ENCODE measurements at places on chromosomes 3 and 15. TPM values are rescaled to one million over a fixed set of nuclear protein-coding genes. Genes with fewer than 3 reads are reported as not detected.

DNA sequence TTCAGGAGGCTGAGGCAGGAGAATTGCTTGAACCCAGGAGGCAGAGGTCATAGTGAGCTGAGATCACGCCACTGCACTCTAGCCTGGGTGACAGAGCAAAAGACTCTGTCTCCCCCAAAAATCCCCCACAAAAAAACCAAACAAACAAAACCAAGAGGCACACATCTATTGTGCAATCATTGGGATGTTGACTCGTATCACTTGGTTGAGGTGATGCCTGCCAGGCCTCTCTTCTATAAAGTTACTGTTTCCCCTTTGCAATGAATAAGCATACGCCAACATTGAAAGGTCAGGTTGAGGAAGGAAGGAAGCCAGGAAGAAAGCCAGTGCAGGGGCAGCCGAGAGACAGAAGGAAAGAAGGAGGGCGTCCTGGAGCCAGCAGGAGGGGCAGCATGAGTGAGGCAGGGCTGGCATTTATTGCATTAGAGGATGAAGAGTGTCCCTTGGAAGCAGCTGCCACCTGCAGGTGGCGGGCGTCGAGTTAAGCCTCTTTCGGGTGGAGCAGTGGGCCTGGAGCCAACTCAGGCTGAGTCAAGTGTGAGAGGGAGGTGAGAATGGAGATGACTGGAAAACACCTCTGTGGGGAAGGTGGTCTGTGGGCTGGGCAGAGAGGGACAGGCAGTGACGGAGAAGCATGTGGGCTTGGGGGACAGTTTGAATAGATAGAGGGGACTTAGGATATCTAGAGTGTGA is 8.3 kb upstream of the CSPG4 start:
- peak; percentile 79 for DNase-seq
- H3K4me3 ChIP-seq = no peak overlapping the region
- no peaks in the 10 kb centered on the region for H3K27me3 ChIP-seq
- no peak overlapping the region for H3K27ac ChIP-seq

GRCh38 chr3:9704347-9705322 is 1.0 kb downstream of the CPNE9 start:
- H3K27ac ChIP-seq = no peak overlapping the region
- peaks cover 14% of the 10 kb centered on the region for H3K27me3 ChIP-seq
- peaks cover 35% of the 10 kb centered on the region for H3K36me3 ChIP-seq
- peak; percentile 52 for DNase-seq
- peaks cover 12% of the 10 kb centered on the region for H3K4me1 ChIP-seq

The FXR1 gene
- 103 TPM for total RNA-seq

DNA sequence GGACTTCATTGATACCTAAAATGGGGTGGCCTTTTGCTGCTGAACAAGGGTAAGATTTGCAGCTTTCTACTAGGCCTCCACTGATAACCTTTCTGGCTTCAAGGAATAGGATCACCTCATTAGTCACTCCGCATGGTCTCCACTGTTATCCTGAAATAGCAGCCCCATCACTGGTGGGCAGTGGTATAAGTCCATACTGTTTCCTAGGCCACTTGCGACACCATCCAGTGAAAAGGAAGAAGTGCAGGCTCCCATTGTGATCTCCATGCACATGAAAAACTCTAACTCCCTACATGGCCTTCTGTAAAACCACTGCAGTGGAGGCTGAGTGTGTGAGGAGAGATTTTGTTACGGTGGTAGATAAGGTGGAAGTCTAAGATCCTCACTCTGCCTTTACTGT is 1455.9 kb downstream of the SI start:
- H3K27ac ChIP-seq = no peak overlapping the region
- no peak for DNase-seq
- no peaks in the 10 kb centered on the region for H3K36me3 ChIP-seq

The CPN2 gene
- total RNA-seq = not detected

The IGF2BP2 gene
- total RNA-seq = 19.4 TPM

DNA sequence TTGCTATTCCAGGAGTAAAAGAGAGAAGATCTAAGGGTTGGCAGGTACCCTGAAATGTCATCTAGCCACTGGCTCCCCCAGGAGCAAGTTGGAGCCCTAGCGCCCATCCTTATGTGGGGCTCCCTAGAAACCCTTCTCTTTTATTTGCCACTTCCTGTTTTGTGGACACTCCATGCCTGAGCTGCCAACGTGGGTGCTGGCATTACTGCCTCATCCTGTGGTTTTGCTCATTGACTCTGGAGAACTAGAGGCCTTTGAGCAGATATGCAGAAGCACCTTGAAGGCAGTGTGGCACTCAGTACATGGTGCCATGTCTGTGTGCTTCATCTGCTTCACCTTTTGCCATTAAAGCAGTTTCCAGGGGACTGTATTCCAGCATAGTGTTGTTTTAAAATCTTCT is 8.1 kb downstream of the EDEM1 start:
- peak overlapping the region; percentile 34 for H3K27ac ChIP-seq
- peaks cover 18% of the 10 kb centered on the region for H3K36me3 ChIP-seq
- H3K27me3 ChIP-seq = no peaks in the 10 kb centered on the region
- H3K4me1 ChIP-seq = peaks cover 84% of the 10 kb centered on the region
